ENCODE measurements at places on chromosomes 5 and 9. TPM values are rescaled to one million over a fixed set of nuclear protein-coding genes. Genes with fewer than 3 reads are reported as not detected.

The EFNA5 gene
- total RNA-seq = 21.3 TPM

The UCK1 gene
- total RNA-seq = 25.8 TPM

The TSSK1B gene
- total RNA-seq = 2.8 TPM

GRCh38 chr5:107937204-107937603, 266.5 kb upstream of the EFNA5 start:
- H3K4me3 ChIP-seq = no peak overlapping the region
- H3K4me1 ChIP-seq = no peaks in the 10 kb centered on the region
- H3K36me3 ChIP-seq = no peaks in the 10 kb centered on the region
- DNase-seq = no peak
- no peak overlapping the region for H3K27ac ChIP-seq
- H3K27me3 ChIP-seq = no peaks in the 10 kb centered on the region

DNA sequence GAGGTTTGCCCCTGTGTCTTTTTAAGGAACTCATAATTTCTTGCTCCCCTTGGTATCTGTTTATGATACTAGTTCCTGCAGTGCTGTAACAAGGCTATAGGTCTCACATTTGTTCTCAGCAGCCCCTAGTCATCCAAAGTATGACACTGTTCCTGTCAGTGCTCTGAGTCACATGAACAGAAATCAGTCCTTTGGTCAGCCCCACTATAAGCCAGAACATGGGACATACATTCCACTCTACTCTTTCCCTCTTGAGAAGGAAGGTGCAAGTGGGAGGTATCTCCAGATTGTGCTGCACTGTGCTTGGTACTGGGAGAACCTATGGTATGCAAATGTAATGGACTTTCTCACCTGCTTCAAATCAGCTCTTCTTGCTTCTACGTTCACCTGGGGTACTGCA, 87.0 kb downstream of the IARS1 start:
- no peak overlapping the region for H3K27ac ChIP-seq
- H3K36me3 ChIP-seq = peaks cover 32% of the 10 kb centered on the region
- DNase-seq = no peak
- no peaks in the 10 kb centered on the region for H3K4me1 ChIP-seq
- no peak overlapping the region for H3K4me3 ChIP-seq
- no peaks in the 10 kb centered on the region for H3K27me3 ChIP-seq

DNA sequence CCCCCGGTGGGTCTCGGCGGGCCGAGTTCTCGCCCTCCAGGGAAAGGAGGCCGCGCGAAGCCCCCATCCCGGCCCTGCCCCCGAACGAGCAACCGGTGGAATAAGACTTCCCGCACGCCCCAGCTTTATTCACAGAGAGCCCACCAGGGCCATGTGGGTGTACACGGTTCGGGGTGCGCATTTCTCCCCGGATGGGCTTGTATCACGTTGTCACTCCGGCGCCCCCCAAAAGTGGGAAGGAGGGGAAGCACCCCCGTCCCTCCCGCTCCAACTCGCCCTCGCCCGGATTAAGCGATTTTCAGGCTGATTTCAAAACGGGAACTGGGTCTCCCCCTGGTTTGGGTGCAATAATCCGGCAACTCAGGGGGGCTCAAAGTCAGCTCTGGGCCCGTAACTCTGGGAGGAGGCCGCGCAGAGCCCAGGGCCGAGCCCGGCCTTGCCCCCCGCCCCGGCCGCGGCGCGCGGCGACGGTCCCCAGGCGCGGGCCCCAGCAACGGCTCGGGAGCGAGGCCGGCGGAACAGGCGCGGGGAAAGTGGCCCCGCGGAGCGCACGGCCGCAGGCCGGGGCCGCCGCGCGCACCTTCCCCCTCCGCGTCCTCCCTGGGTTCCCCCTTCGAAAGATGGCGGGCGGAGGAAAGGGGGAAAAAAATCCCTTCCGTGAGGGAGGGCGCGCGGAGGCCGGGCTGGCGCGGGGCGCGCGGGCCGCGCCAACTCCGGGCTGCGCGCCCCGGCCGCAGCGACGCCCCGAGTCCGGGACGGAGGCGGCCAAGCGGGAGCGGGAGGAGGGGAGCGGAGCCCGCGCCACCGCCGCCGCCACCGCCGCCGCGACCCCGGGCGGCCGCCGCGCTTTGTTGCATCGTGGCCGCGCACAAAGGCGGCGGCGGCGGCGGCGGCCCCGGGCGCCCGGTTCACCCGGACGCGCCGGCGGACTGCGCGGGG, 644 bp downstream of the BRD3 start:
- peak overlapping the region; percentile 82 for H3K27ac ChIP-seq

DNA sequence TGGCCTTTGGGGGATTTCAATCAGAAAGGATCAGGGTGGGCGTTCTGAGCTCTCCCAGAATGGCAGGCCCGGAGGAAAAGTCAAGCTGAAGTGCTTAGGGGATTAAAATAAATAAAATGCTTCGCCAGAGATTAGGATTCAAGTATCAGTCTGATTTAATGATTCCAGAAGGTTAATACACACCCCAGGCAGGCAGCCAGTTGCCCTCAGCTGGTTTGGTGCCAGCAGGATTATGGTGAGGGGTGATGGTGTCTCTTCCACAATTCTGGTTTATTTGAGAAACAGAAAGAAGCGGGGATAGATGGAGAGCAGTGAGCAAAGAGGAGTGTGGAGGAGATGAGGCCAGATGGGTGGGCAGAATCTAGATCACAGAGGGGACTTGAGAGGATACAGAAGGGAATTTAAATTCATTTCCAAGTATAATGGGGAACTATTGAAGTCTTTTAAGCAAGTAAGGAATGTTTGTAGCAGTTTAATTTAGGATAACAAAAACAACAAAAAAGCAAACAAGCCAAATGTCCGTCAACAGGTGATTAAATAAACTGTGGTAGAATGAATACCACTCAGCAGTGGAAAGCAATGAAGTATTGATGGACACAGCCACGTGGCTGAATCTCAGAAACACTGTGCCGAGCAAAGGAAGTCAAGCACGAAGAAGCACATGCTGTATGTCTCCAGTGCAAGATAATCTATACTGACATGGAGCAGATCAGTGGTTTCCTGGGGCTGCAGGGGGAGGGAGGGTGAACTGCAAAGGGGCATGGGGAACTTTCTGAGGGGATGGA, 297.7 kb downstream of the MSX2 start:
- DNase-seq = no peak
- no peaks in the 10 kb centered on the region for H3K4me1 ChIP-seq
- no peaks in the 10 kb centered on the region for H3K27me3 ChIP-seq
- no peak overlapping the region for H3K4me3 ChIP-seq
- H3K27ac ChIP-seq = no peak overlapping the region
- no peaks in the 10 kb centered on the region for H3K36me3 ChIP-seq

DNA sequence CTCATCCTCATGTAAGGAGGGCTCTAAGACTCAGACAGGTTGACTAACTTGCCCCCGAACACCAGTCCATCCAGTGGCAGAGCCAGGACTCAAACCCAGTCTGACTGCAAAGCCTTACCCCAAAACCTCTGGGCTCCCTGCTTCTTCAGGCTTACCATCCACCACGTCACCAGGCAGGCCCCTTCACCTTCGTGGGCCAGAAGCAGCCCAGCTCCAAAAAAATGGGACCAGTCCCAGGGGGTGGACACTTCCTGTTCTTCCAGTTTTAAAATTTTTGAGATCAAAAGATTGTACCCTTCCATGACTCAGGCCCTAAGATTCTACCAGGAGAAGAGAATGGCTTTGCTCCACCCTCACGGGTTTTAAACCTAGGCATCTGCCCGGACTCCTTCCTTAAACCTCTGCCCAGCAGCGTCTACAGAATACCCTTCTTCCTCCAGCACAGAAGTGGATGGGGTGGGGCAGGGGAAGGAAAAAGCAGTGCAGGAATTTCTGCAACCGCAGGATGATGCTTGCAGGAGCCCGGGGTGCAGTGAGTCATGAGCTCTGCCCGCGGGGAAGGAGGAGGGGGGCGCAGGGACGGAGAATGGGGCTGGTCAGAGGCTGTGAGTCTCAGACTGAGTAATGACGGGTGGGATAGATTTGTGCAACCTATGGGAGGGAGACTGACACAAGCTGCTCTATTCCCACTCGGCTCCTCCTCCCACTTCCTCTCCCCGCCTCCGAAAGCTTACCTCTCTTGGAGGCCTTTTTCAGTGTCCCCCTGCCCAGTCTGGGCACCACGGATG, 50.4 kb upstream of the STXBP1 start:
- H3K27ac ChIP-seq = peak overlapping the region; percentile 82
- H3K4me3 ChIP-seq = no peak overlapping the region
- no peaks in the 10 kb centered on the region for H3K27me3 ChIP-seq
- peaks cover 7% of the 10 kb centered on the region for H3K36me3 ChIP-seq
- peak; percentile 95 for DNase-seq

DNA sequence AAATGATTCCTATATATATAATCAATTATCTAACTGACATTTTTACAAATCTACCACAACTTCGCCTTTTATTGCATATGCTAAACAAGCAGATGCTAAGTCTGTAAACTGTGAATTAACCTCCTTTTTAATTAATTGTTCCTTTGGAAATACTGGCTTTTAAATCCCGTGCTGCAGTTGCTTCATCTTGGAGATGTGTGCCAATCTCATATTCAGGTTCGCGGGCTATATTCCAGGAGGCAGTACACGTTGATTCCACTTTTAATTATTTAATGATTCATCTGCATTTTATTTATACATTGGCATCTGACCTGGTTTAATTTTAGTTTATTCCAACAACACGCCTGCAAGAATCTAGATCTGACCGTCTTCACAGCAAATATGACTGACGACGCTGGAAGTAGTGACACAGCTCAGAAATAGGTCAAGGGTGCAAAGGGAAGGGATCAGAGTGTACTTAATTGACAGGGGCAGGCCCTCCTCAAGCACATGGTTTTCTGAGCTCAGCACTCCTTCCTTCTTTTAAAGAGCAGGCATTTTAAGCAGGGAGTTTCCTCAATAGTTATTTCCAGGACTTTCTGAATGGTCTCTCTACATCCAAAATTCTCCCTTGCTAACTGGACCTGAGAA, 125.2 kb downstream of the GLIS3 start:
- DNase-seq = no peak
- H3K27me3 ChIP-seq = no peaks in the 10 kb centered on the region
- H3K27ac ChIP-seq = no peak overlapping the region
- H3K4me3 ChIP-seq = no peak overlapping the region
- no peaks in the 10 kb centered on the region for H3K36me3 ChIP-seq
- H3K4me1 ChIP-seq = peaks cover 13% of the 10 kb centered on the region

DNA sequence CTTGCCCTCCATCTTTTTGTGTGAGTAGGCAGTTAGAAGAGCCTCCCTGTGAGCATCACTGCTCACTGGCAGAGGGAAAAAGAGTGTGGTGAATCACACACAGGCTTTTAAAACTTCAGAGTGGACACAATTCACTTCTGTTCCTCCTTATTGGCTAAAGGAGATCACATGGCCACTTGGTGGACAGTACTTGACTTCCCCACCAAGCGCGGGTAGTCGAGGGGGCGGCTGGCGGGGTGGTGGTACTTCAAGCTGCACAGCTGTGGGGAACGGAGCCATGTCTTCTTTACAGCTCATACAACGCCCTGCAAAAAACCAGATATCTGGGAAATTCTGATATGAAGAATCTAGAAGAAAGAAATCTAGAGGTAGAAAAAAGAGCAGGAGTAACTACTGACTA, 95.4 kb downstream of the PAM start:
- no peak overlapping the region for H3K27ac ChIP-seq
- no peaks in the 10 kb centered on the region for H3K4me1 ChIP-seq
- H3K27me3 ChIP-seq = no peaks in the 10 kb centered on the region
- H3K36me3 ChIP-seq = no peaks in the 10 kb centered on the region
- no peak for DNase-seq

DNA sequence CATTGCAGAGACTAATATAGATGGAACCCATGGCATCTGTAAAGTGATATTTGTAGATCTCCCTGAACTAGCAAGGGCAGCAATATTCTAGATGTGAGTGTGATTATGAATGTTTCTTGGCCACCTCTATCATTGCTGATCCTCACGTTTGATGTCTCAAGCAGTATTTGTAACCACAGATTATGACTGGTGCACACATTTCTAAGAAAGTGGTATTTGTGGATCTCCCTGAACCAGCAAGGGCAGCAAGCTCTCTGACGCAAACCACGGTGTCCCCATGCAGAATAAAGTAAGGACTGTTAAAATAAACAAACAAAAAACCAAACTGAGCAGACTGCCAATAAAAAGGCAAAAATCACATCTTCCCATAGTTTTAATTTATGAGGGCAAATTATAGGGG, 301.3 kb downstream of the CSNK1G3 start:
- H3K36me3 ChIP-seq = no peaks in the 10 kb centered on the region
- DNase-seq = no peak
- H3K4me1 ChIP-seq = peaks cover 38% of the 10 kb centered on the region
- no peak overlapping the region for H3K27ac ChIP-seq

DNA sequence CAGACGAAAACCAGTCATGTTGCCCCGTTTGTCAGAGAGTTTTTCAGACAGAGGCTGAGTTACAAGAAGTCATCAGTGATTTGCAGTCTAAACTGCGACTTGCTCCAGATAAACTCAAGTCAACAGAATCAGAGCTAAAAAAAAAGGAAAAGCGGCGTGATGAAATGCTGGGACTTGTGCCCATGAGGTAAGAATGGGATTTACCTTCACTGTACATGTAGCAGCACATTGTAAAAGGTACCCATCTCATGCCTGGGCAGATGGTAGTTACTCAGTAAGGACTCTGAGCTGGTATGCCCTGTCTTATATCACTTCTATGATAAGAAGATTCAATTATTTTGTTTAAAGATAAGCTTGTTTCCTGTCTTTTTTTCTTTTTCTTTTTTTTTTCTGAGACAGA, 38.8 kb downstream of the RAD50 start:
- H3K27ac ChIP-seq = no peak overlapping the region
- H3K4me3 ChIP-seq = no peak overlapping the region
- H3K36me3 ChIP-seq = peaks cover 58% of the 10 kb centered on the region
- no peaks in the 10 kb centered on the region for H3K4me1 ChIP-seq
- DNase-seq = no peak

GRCh38 chr5:669842-670395, 23.2 kb downstream of the TPPP start:
- H3K4me1 ChIP-seq = peaks cover 42% of the 10 kb centered on the region
- H3K4me3 ChIP-seq = no peak overlapping the region

DNA sequence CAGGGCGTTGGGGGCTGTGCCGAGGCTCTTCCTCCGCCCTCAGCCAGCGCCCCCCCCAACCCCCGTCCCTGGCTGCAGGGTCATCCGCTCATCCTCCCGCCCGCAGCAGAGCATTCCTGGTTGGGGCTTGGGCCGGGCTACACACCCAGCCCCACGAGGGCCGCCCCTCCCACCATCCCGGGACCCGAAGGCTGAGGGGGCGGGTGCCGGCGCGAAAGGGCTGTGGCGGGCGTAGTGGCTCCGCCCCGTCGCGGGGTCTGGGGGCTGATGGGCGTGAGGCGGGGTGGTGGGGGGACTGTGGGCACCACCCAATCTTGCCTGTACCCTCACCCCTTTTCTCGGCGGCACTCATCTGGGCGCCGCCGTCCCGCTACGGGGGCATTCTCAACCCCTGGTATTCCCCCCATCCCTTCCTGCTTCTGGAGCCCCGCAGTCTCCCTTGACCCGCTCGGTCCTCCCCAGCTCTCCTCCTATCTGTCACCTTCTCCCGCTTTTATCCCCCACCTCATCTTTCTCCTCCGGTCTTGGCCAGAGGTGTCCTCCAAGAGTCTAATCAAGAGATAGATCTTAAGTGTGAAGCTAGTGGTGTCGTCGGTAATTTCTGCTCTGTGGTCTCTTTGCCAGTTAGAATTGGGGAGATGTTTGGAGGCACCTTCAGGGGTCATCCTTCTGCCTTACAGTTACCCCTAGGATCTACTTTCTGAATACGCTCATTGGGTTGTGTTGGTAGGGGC, 1.6 kb downstream of the FER start:
- peak overlapping the region; percentile 100 for H3K4me3 ChIP-seq
- no peaks in the 10 kb centered on the region for H3K36me3 ChIP-seq

Data from suprapubic skin (tissue), 4 donors.